ENCODE measurements at places on chromosomes 12 and 14.
A peak's percentile ranks its signal among the peaks of the same experiment; 100 is the strongest.

DNA sequence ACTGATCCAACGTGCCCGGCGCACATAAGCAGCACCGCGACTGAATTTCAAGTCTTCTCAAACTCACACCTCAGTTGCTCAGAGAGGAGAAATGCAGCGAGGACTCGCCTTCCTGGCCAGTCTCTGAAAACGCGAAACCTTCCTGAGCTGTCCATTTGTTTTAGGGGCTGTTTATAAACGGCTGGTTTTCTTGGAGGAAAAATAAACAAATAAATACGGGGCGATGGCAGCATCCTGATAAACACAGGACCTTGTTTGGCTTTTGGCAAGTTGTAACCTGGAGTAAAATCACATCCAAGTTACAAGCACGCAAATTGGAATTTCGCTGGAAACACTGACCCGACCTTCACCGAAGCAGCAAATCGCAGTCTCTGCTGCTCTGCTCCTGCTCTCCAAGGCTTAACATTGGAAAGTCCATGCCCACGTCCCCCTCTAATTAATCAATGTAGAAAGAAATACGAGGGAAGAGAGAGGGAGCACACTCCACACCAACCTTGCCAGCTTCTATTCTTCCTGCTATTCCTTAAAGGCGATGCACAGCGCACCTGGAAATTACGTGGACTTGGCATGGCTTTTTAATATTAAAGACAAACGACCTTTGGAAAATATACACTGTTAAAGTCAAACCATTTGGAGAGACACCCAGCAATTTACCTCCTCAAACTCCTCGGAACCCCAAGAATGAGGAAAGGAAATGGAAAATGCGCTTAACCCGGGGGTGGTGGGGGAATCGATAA is 248.8 kb downstream of the APAF1 start:
- DNase-seq = no peak

DNA sequence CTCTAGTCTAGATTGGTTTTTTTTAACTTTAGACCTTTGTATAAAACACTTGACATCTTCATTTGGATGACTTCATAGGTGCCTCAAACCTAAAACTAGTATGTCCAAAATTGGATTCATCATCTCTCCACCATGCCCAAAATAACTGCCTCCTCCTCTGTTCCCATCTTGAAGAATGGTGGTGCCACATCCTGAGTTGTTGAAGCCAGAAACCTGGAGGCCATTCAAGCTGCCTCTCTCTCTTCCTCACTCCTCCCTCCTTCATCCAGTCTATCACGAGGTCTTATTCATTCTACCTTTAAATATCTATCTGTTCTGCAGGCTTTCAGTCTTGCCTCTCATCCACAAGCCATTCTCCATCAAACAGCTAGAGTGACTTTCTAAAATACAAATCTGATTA is 26.5 kb upstream of the USP44 start:
- no peak for DNase-seq

DNA sequence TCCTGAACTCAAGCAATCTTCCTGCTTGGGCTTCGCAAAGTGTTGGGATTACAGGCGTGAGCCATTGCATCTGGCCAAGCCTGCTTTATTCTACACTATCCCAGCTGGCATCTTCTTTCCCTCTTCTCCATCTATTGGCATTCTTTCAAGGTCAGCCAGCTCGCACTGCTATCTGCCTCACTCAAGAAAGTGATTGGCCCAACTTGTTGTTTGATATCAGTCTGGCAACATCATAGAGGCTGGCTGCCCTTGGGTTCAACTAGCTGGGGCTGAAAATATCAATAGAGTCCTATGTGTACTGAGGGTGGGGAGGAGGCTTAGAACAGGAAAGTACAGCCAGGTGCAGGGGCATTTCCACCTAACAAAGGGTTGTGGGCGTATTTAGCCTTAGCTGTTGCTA is 17.1 kb downstream of the GMFB start:
- no peak for DNase-seq

DNA sequence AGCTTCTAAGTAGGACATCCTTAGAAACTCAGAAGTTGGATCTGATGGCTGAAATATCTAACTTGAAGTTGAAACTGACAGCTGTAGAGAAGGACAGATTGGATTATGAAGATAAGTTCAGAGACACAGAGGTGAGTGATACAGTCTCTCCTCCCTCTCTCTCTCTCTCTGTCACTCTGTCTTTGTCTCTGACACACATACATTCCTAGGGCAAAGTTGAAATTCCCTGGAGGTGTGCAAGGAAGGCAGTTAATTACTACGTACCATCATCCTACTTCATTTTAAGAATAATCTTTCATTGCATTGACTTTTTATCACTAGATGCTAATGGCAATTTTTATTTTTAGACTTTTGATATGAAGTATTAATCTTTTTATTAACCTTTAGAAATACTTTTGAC is 46.2 kb upstream of the REP15 start:
- DNase-seq = no peak

DNA sequence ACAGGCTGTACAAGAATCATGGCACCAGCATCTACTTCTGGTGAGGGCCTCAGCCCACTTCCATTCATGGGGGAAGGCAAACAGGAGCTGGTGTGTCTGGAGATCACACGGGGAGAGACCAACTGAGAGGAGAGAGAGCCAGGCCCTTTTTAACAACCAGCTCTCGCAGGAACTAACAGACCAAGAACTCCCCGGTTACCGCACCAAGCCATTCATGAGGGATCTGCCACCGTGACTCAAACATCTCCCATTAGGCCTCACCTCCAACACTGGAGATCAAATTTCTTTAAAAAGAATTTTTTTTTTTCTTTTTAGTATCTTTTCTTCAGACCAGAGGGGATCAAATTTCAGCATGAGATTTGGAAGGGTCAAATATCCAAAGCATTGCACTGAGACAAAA is 16.7 kb upstream of the AQP2 start:
- DNase-seq = no peak

DNA sequence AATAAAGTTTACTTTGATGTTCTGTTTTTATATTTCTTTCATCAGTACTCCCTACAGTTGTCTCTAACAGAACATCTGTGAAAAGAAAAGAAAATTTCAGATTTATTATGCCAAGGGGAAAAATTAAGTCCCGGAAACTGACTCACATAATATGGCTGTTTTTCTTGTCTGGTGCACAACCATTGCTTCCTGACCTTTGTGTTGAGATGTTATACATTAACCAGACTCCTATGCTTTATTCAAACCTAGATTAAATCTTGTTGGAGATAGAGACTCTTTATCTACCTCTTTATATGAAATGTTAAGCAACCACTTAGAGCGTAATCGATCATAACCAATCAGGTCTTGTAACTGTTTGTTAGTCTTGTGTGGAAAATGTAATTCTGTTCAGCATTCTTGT is 37.6 kb upstream of the BICD1 start:
- DNase-seq = no peak

GRCh38 chr14:83757916-83758315 is 1772.0 kb upstream of the FLRT2 start:
- no peak for DNase-seq

DNA sequence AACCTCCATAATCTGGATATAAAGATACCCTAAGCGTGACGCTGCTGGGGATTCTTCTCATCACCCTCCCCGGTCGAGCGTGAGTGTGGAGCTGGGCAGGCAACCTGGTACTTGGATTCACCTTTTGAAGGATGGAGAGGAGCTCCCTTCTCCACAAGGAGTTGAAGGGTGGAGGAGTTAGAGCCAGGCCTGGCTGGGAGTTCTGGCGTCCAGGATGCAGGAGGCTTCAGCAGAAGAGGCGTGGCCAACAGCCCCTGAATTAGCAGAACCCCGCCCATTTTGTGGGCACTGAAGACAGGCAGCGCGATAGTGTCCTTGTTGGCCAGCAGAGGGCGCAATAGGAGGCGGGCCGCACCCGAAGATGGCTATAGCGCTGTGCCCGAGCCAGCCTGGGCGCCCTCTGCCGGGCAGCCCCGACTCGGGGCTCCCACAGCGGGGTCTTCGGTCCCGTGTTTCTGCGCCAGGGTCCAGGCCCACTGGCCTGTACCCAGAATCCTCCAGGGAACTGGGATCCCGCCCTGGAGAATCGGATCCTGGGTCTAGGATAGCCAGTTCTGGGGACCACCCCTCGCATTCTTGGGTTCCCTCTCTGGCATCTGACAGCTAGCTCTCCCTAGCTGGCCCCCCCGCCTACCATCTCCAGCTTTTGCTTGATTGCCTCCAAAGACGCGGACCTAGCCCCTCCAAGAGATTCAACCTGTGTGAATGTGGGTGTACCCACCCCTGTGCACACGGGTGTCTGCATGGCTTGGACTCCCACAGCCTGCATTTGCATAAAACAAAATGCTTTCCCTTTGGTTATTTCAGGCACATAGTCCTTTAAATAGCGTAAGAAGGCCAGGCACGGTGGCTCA is 26.0 kb upstream of the SMUG1 start:
- DNase-seq = peak; percentile 84

- no peak for DNase-seq
Observed at GRCh38 chr12:2642896-2643425, 151.8 kb upstream of the FKBP4 start.

DNA sequence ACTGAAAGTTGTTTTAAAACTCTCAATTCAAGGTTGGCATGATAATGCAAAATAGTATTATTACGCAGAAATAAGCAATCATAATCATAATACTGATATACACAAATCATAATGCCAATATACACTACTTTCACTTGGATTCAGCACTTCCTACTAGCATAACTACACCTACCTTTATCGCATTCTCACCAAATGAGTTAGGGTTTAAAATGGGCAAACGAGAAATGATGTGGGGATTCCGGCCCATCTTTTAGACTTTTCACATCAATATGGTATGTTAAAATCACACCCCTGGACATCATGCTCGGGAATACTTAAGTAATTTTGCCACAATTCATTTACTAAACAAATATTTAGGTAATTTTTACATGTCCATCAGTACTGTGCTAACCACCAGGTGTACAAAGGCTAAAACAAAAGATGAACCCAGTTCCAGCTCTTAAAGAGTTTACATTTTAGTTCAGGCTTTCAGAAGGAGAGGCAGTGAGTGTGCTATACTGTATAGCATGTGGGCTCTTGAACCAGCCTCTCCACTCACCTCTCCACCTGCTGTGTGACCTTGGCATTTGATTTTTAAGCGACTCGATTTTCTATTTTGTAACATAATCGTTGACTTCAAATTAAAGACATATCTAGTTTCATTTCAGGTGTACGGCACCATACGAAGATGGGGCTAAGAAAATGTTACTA is 1.1 kb upstream of the USP15 start:
- peak; percentile 22 for DNase-seq

DNA sequence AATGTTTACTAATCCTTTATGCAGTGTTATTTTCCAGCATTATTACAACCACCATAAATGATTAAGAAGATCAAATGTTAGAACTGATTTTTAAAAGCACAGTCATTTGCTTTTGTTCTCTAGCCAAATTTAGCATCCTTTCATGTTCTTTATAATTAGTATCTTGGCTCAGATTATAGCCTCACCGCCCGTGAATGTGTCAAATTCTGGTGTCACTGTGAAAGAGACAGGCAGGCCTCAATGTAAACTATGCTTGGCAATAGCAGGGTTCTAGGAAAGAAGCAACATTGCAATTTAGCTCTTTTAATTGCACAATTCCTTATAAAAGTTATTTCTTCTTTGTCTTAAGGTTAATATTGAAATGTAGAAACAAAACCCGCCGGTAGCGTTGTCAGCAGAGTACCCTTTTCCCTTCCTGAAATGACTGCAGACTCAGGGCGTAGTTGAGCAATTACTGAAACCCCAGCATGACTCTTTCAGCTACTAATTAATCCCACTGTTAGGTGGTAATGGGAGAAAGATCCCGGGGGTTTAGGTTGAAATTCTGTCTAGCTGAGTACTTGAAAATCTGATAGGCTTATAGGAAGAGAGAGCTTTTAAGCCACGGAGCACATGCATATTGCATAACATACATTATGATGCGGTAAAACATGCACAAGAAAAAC is 1600.5 kb upstream of the SEL1L start:
- no peak for DNase-seq

GRCh38 chr12:27998658-27999057 is 26.1 kb upstream of the PTHLH start:
- DNase-seq = no peak

- DNase-seq = peak; percentile 12
Observed at GRCh38 chr12:98698603-98699463, 53.7 kb downstream of the APAF1 start.

GRCh38 chr12:124169577-124170284 is 125.2 kb upstream of the RFLNA start:
- DNase-seq = no peak

- no peak for DNase-seq
Observed at GRCh38 chr14:97306133-97306759, 509.1 kb downstream of the VRK1 start.

DNA sequence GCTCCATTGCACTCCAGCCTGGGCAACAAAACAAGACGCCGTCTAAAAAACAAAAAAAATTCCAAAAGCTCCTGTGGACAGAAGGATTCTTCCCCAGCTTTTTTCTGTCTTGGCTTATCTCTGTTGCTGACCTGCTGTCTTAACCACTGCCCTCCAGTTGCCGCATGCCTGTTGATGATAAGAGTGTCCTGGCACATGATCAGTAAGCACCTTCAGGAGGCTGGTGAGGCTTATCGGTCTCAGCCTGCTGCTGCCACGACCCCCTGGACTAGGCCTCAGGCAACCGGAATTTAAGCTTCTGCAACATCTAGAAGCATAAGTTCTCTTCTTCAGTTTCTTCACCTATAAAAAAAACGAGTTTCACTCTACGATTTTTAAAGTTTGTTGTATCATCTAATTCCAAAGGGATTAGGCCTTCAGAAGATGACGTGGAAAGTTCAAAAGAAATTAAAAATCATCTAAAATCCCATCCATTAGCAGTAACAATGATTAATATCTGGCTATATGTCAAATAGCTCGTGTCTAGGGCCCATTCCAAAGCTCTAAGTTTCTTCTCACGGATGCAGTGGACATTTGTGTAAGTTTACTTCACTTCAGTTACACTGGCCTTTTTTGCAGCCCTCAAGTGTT is 46.4 kb downstream of the RESF1 start:
- DNase-seq = no peak

DNA sequence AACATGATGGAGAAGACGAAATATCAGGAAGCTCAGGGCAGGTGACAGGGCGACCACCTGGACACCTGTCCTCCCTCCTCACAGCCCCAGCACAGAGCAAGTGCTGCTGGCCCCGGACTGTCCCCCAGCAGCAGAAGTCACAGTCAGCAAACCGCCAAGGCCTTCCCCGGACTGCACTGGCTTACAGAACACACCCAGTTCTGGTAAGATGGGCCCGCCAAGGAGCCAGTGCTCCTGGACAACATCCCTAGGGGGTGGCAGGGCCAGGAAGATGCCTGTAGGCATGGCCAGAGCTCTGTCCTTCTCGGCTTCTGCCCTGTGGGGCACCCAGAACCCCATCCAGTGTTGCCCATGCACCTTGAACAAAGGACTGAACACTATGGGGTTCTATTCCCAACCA is 77.9 kb downstream of the BCL11B start:
- no peak for DNase-seq
